ENCODE measurements at places on chromosomes 2 and 18.

- DNase-seq = no peak
Observed at GRCh38 chr2:127678991-127679390, 3.7 kb upstream of the LIMS2 start.

GRCh38 chr18:24595561-24596031 is 135.2 kb downstream of the HRH4 start:
- no peak for DNase-seq

GRCh38 chr2:241267249-241268067 is 48.0 kb downstream of the HDLBP start:
- DNase-seq = no peak

GRCh38 chr18:7332452-7332851 is 101.6 kb downstream of the LRRC30 start:
- no peak for DNase-seq

DNA sequence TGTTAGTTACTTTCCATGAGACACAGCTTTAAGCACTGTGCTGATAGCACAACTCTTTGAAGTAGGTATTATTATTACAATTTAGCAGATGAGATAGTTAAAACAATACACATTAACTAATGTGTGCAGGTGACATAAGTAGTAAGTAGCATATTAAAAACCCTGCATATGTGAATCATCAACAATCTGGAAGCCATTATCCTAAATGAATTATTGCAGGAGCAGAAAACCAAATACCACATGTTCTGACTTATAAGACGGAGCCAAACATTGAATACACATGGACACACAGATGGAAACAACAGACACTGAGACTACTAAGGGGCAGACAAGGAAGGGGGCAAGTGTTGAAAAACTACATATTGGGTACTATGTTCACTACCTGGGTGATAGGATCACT is 300.3 kb upstream of the GULP1 start:
- no peak for DNase-seq

- peak; percentile 70 for DNase-seq
Observed at GRCh38 chr2:152594792-152595191, 122.5 kb downstream of the PRPF40A start.

Measured in sciatic nerve (tissue), 2 donors.